ENCODE measurements at places on chromosomes 6 and 20. TPM values are rescaled to one million over a fixed set of nuclear protein-coding genes. Genes with fewer than 3 reads are reported as not detected.

GRCh38 chr6:138815221-138815620 is 19.3 kb downstream of the ECT2L start:
- no peak for DNase-seq

GRCh38 chr6:157059781-157060180 is 263.5 kb downstream of the TMEM242 start:
- DNase-seq, result no peak

Gene FOXA2
- total RNA-seq, result not detected

Gene FLOT1
- total RNA-seq, result 206 TPM

Gene DYNLT2
- 2.0 TPM for total RNA-seq

Gene SIRPB1
- 0.36 TPM for total RNA-seq

Gene TAGAP
- total RNA-seq, result 1.4 TPM
